CD4-positive, alpha-beta T cell treated with Interleukin-2 at 100 ng/mL for 4 hours (primary cell): ENCODE measurements at places on chromosomes 12 and 14.

- DNase-seq: no peak
Observed at GRCh38 chr12:59559696-59560095, 36.1 kb upstream of the SLC16A7 start.

GRCh38 chr14:23398348-23398747, 9.7 kb downstream of the MYH6 start:
- no peak for DNase-seq

- DNase-seq: no peak
Observed at GRCh38 chr12:105676694-105677093, 346.2 kb downstream of the C12orf75 start.

- no peak for DNase-seq
Observed at GRCh38 chr12:114409852-114410600, 4.1 kb upstream of the TBX5 start.

DNA sequence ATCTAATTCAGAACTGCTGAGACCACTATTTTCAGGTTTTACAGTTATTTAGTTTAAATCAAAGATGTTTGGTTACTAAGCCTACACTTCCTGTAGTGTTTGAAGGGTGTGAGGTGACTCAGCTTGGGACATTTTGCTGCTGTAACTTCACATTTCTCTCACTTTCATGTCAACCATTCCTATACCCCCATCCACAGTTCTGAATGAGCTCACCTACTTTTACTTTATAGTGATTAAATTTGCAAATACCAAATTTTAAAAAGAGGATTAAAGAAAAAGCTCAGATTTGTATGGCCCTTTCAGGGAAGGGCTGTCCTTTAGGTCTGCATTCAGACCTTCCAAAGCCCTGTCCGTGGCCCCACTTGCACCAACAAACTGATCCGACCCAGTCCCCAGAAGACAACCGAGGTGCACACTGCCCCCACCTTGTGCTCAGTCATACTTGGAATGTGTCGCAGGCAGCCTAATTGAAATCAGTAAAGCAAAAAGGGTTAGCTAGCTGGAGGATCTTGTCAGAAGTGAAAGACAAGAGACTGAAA, 174.4 kb downstream of the MON2 start:
- peak; percentile 64 for DNase-seq
